Activated CD4-positive, CD25-positive, alpha-beta regulatory T cell treated with anti-CD3 and anti-CD28 coated beads, Interleukin-2, amount 50 U/mL, for 16 hours (primary cell): ENCODE measurements at places on chromosomes 12 and 14.

- no peak for DNase-seq
These were observed 291.4 kb downstream of the NAV3 start for GRCh38 chr12:78121969-78122610.

DNA sequence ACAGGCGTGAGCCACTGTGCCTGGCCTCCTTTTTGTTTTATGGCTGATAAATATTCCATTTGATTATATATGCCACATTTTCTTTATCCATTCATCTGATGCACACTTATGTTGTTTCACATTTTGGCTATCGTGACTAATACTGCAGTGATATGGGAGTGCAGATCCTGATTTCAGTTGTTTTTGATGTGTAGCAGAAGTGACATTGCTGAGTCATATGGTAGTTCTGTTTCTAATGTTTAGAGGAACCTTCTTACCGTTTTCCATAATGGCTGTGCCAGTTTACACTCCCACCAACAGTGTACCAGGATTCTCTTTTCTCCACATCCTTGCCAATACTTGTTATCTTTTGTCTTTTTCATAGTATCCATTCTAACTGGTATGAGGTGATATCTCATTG is 235.9 kb downstream of the ERC1 start:
- DNase-seq = no peak

DNA sequence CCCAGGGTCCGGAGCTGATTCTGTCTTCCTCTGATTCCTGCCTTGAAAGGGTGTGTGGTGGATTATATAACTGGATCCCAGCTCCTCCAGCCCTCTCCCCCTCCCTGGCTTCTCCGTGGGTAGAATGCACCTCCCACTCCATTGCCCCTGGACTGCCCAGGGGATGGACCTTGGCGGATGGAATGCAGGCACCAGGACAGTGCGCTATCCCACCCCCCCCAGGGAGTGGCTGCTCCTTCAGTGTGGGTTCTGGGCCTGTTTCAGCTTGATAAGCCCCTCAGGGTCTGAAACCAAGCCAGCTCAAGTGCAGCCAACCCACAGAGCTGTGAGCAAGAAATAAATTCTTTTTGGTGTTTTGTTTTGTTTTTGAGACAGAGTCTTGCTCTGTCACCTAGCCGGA is 112.4 kb upstream of the TMEM132D start:
- no peak for DNase-seq

DNA sequence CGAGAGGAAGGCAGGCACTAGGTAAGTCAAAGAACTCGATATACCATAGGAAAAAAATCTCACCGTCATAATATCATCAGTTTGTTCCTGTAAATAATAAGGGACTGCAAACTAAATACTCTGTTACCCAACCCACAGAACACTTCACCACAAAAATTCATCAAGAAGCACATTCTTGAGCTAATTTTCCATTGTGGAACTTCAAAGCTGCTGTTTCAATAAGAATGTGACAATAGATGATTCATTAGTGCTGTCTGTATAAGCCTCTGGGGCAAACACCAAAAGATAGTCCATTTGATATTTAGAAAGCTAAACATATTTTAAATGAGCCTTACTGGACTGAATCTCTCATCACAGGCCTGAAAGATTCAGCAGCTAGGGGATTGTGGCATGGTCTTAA is 219.4 kb downstream of the KSR2 start:
- DNase-seq = no peak

- DNase-seq = no peak
These were observed 144.1 kb upstream of the BTG1 start for GRCh38 chr12:92289629-92290349.

DNA sequence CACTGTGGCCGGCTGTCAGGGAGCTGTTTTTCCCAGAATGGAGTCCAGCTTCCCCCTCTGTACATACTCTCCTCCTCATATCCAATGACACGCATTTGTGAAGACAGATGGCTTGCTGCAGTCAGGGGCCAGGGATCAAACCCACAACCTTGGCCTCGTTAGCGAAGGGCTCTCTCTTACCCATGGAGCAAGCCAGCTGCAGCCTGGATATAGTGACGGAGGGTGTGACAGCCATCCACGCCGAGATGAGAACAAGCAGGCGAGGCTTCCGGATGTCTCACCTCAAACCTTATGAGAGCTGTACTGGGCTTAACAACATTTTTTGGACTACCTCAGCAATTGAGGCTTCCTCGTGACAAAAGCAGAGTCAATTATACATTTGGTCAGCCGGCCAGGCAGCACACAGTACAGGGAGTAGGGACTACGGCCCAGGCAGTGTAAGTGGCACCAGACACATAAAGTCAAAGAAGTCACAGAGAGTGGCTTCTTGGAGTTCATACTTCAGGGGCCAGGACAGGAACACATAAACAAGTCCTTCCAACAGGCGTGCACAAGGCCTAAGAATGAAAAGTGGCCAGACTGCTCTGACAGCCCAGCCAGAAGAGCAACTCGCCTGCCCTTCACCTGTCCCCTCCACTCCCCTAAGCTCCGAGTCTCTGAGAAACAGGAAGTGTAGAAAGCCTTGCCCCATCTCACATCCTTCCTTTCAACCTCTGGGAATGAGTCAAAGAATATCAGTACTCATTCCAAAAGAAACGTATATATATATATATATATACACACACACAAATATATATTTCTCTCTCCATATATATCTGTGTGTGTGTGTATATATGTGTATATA is 115.1 kb downstream of the TTC7B start:
- DNase-seq = no peak

- DNase-seq = no peak
These were observed 7.9 kb upstream of the GNG2 start for GRCh38 chr14:51852541-51852940.

DNA sequence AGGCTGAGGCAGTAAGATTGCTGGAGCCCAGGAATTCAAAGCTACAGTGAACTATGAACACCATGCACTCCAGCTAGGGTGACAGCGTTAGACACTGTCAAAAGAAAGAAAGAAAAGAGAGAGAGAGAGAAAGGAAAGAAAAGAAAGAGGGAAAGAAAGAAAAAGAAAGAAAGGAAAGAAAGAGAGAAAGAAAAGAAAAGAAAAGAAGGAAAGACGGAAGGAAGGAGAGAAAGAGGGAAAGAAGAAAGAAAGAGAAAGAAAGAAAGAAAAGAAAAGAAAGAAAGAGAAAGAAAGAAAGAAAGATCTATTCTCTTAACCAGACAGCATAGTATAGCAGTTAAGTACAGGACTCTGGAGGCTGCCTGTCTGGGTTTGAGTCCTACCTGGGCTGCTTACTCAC is 21.9 kb upstream of the DENND5B start:
- DNase-seq = no peak

- DNase-seq = no peak
These were observed 65.7 kb downstream of the POLR3B start for GRCh38 chr12:106423291-106423690.

- no peak for DNase-seq
These were observed 11.0 kb downstream of the TPCN1 start for GRCh38 chr12:113232089-113232839.

GRCh38 chr14:90846511-90846910 is 30.3 kb upstream of the TTC7B start:
- no peak for DNase-seq

GRCh38 chr12:127619869-127620734 is 646.9 kb upstream of the TMEM132C start:
- DNase-seq = no peak
